ENCODE measurements at places on chromosomes 2 and 18. TPM values are rescaled to one million over a fixed set of nuclear protein-coding genes. Genes with fewer than 3 reads are reported as not detected.

GRCh38 chr2:33013684-33014110, 66.9 kb downstream of the LTBP1 start:
- DNase-seq, result no peak

- DNase-seq, result no peak
These were observed 206.2 kb upstream of the EPAS1 start for GRCh38 chr2:46091004-46091403.

DNA sequence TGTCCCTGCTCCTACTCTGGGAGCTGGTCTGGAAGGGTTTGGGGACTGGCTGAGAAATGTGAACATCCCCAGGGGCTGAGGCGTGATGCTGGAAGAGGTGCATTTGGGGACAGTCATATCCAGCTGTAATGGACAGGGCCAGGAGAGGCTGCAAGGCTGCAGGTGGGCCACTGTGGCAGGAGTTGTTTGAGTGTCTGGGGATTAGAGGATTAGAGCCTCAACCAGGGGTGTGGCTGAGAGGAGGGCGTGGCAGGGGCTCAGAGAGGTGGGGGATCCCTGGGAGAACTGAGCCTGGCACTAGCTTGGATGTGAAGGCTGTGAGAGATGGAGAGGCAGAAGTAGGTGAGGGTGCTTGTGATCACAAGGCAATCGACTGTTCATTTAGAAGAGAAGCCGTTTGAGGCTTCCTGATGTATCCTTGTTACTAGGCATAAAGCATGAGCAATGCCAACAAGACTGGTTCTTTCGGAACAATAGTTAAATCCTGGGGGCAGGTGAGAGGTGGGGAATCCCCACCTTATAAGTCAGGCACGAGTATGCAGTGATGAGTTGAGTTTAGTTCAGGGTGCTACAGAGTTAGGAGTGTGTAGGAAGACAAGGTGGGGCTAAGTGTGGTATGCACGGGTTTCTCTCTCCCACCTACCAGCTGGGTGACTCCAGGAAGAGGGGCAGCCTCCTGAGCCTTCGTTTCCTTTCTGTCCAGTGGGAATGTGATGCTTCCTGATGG, 31.9 kb downstream of the SH3RF3 start:
- DNase-seq, result no peak

GRCh38 chr2:176093145-176093897, 800 bp downstream of the HOXD13 start:
- no peak for DNase-seq

DNA sequence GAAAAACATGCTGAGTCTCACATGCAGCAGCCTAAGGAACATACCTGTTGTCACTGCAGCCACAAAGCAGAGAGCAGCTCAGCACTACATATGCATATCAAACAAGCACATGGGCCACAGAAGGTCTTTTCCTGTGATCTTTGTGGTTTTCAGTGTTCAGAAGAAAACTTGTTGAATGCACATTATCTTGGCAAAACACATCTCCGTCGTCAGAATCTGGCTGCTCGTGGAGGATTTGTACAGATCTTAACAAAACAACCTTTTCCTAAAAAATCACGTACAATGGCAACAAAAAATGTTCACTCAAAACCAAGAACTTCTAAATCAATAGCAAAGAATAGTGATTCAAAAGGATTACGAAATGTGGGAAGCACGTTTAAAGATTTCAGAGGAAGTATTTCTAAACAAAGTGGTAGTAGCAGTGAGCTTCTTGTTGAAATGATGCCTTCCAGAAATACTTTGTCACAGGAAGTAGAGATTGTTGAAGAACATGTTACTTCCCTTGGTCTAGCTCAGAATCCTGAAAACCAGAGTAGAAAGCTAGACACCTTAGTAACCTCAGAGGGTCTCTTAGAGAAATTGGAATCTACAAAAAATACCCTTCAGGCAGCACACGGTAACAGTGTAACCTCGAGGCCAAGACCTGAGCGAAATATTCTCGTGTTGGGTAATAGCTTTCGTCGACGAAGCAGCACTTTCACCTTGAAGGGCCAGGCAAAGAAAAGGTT, 34.1 kb downstream of the ZNF407 start:
- DNase-seq, result no peak

GRCh38 chr2:6080932-6081753, 389.0 kb downstream of the SOX11 start:
- no peak for DNase-seq

- DNase-seq, result no peak
These were observed 3.0 kb downstream of the HOXD8 start for GRCh38 chr2:176132205-176133171.

DNA sequence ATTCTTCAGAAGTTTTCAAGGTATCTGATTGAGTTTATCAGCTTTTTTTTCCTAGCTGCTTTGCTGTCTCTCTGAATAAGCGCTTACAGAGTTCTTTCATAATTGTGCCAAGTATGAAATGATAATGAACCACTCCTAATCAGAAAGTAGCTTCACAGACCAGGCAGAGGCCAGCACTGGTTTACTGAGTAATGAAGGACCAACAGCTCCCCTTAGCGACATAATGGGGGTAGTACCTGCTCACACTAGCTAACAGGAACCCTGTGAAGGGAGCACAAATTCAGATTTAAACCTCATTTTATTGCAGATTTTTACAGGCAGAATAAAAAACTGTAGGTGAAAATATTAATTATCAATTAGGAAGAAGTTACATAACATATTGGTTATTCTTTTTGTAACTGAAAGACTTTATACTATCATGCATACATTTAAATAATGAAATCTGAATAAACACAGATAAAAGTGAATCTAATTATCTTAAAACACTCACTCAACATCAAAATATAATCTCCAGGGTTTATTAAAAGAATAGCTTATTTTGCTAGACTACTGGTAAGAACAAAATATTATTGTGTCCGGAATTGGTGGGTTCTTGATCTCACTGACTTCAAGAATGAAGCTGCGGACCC, 53.7 kb upstream of the LRRC30 start:
- peak; percentile 5 for DNase-seq

- no peak for DNase-seq
These were observed 18.3 kb downstream of the MLPH start for GRCh38 chr2:237505188-237505939.

DNA sequence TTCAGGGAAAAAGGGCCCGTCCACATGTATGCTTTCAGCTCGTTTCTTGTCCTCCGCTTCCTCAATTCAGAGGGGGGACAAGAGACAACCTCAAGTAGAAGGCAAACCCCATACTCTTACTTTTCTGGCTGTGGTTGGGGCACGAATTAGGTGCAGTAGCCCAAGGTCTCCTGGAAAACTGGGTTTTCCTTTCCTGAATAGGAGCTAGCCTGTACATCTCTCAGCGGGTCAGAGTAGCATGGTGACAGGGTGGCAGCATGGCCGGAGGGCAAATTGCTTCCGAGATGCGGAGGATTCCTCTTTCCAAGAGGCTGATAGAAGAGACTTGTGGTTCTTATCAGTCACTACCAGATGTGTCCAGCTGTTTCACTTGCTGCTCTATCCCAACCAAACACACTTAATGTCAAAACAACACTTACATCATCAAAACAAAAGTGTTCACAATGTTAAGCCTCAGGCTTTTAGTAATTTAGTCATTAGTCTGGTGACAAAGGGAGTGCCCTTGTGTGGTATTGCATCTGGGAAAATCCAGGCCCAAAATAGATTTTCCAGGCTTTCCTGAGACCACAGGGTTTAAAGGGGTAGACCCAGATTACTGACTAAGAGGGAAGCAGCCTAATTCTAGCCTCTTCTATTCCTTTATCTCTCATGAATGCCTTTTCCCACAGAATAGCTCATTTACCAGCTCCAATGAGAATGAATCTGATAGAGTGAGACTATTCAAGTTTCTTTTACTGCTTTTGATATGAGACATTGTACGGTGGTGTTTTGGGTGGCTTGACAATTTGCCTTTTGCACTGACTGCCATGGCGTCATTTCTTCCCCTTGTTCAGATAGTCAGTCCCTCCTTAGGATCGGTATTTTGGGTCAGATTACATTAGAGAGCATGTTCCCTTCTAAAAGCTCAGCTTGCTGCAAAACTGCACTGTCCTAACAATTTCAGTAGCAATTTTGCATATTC, 162.0 kb downstream of the LTBP1 start:
- DNase-seq, result no peak

GRCh38 chr2:38634684-38635083, 31.2 kb upstream of the GALM start:
- no peak for DNase-seq

GRCh38 chr2:180695586-180696401, 284.6 kb upstream of the UBE2E3 start:
- DNase-seq, result no peak

- DNase-seq, result no peak
These were observed 337.2 kb upstream of the SALL3 start for GRCh38 chr18:78642296-78642951.

- DNase-seq, result peak; percentile 34
These were observed 12.4 kb upstream of the TLK1 start for GRCh38 chr2:171173087-171173486.

DNA sequence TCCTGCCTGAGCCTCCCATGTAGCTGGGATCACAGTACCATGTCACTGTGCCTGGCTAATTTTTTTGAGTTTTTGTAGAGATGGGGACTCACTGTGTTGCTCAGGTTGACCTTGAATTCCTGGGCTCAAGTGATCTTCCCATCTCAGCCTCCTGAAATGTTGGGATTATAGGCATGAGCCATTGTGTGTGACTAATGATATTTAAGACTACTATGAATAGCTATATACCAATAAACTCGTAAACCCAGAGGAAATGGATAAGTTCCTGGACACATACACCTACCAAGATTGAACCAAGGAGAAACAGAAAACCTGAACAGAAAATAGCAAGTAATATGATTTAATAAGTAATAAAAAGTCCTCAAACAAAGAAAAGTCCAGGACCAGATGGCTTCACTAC, 68.0 kb downstream of the TBR1 start:
- no peak for DNase-seq

DNA sequence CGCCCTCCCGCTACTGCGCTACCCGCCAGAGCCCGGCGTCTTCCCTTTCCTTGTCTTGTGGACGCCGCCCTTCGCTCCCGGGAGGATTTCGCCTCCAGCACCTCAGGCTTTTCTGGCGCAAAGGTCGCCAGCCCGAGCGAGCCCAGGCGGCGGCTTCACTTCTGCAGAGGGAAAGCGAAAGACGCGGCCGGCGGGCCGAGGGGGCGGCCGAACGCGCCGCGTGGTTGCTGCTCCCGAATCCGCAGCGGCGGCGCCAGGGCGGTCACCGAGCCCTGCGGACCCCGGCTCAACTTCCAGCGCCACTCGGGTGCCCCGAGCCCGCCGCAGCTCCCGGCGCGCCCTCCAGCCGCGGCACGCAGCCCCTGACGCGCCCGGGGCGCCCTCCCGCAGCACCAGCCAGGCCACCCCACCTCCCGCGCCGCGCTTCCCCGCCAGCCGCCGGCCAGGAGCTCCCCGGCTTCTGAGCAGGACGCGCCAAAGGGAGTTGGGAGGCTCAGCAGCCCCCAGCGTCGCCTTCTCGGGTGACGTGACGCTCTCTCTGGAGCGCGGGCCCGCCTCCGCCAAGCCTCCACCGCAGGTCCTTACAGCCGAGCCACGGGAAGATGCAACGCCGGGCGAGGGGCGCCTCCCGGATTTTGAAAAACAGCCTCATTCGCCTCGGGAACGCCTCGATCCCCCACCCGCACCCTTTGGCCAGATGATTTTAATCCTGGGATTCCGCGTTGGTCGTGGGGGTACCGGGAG, 84.9 kb upstream of the EPB41L3 start:
- DNase-seq, result peak; percentile 6

- DNase-seq, result no peak
These were observed 88.1 kb downstream of the VSNL1 start for GRCh38 chr2:17628349-17629261.

Gene TRIM54
- total RNA-seq, result 0.36 TPM

Gene TTN
- 6.9 TPM for total RNA-seq

Gene ERMN
- 2.8 TPM for total RNA-seq

Gene MYO5B
- total RNA-seq, result 0.39 TPM

Gene CLK1
- 178 TPM for total RNA-seq

Gene VAMP8
- 85.0 TPM for total RNA-seq

Gene NXPH2
- not detected for total RNA-seq

Gene SMYD1
- total RNA-seq, result not detected

Gene TCF23
- total RNA-seq, result not detected

Gene NAT8
- total RNA-seq, result not detected

Gene SERPINB4
- not detected for total RNA-seq

Gene PPP1CB
- total RNA-seq, result 250 TPM

Gene SIX2
- not detected for total RNA-seq

Gene ERLEC1
- total RNA-seq, result 24.4 TPM

Gene MBD1
- total RNA-seq, result 94.9 TPM

Gene DSC3
- not detected for total RNA-seq

Gene NABP1
- 98.6 TPM for total RNA-seq

Gene DCDC2C
- total RNA-seq, result not detected

Measured in activated T-cell treated with anti-CD3 and anti-CD28 coated beads, Interleukin-2, amount 50 U/mL, for 72 hours (primary cell).